ENCODE measurements at places on chromosomes 7 and 10.

GRCh38 chr10:84342584-84342983, 14.2 kb downstream of the CCSER2 start:
- H3K36me3 ChIP-seq: no peaks in the 10 kb centered on the region
- H3K27me3 ChIP-seq: no peaks in the 10 kb centered on the region
- DNase-seq: no peak

- peak; percentile 71 for DNase-seq
- H3K4me3 ChIP-seq: no peak overlapping the region
- no peak overlapping the region for H3K27ac ChIP-seq
- H3K4me1 ChIP-seq: peaks cover 4% of the 10 kb centered on the region
Observed at GRCh38 chr10:84267503-84268126, 22.8 kb downstream of the RGR start.

GRCh38 chr7:4774658-4775249, 669 bp upstream of the AP5Z1 start:
- H3K27ac ChIP-seq: peak overlapping the region; percentile 92
- peaks cover 13% of the 10 kb centered on the region for H3K36me3 ChIP-seq
- H3K4me3 ChIP-seq: peak overlapping the region; percentile 97
- DNase-seq: peak; percentile 66
- H3K27me3 ChIP-seq: no peaks in the 10 kb centered on the region

GRCh38 chr10:6624392-6624791, 44.3 kb upstream of the PRKCQ start:
- H3K4me3 ChIP-seq: no peak overlapping the region
- H3K27me3 ChIP-seq: no peaks in the 10 kb centered on the region
- H3K36me3 ChIP-seq: no peaks in the 10 kb centered on the region
- H3K4me1 ChIP-seq: no peaks in the 10 kb centered on the region
- DNase-seq: no peak

- peak; percentile 17 for DNase-seq
- H3K4me1 ChIP-seq: peaks cover 43% of the 10 kb centered on the region
- no peaks in the 10 kb centered on the region for H3K36me3 ChIP-seq
- H3K27ac ChIP-seq: no peak overlapping the region
- no peaks in the 10 kb centered on the region for H3K27me3 ChIP-seq
Observed at GRCh38 chr10:80197972-80198916, 7.1 kb downstream of the ANXA11 start.

DNA sequence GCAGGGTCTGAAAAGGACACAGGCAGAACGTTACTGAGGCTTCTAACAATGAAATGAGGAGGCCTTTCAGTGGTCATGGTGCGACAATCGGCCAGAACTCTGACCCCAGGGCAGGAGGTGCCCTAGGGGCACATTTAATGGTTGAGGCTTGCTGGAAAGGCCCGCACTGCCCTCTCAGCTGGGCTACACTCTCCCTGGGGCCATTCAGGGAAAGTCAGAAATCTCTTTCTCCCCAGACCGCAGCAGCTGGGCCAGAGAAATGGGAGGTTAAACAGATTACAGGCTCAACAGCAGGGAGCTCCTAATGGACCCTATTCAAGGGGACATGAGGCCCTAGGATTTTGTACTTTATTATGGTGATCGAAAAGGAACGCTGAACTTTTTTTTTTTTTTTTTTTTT, 85.6 kb upstream of the FGFR2 start:
- H3K4me3 ChIP-seq: no peak overlapping the region
- H3K27me3 ChIP-seq: peaks cover 24% of the 10 kb centered on the region
- H3K4me1 ChIP-seq: no peaks in the 10 kb centered on the region
- DNase-seq: no peak
- H3K36me3 ChIP-seq: no peaks in the 10 kb centered on the region

- no peak overlapping the region for H3K27ac ChIP-seq
- no peaks in the 10 kb centered on the region for H3K4me1 ChIP-seq
- peaks cover 9% of the 10 kb centered on the region for H3K36me3 ChIP-seq
- H3K4me3 ChIP-seq: no peak overlapping the region
Observed at GRCh38 chr7:156691764-156692163, 51.2 kb downstream of the RNF32 start.

GRCh38 chr7:45686441-45687184, 112.4 kb downstream of the ADCY1 start:
- no peaks in the 10 kb centered on the region for H3K27me3 ChIP-seq
- H3K36me3 ChIP-seq: no peaks in the 10 kb centered on the region
- H3K4me3 ChIP-seq: no peak overlapping the region
- no peak for DNase-seq

- no peaks in the 10 kb centered on the region for H3K27me3 ChIP-seq
- no peak for DNase-seq
- peaks cover 8% of the 10 kb centered on the region for H3K4me1 ChIP-seq
- no peaks in the 10 kb centered on the region for H3K36me3 ChIP-seq
- no peak overlapping the region for H3K27ac ChIP-seq
- H3K4me3 ChIP-seq: no peak overlapping the region
Observed at GRCh38 chr10:88379575-88379974, 203.5 kb downstream of the RNLS start.

DNA sequence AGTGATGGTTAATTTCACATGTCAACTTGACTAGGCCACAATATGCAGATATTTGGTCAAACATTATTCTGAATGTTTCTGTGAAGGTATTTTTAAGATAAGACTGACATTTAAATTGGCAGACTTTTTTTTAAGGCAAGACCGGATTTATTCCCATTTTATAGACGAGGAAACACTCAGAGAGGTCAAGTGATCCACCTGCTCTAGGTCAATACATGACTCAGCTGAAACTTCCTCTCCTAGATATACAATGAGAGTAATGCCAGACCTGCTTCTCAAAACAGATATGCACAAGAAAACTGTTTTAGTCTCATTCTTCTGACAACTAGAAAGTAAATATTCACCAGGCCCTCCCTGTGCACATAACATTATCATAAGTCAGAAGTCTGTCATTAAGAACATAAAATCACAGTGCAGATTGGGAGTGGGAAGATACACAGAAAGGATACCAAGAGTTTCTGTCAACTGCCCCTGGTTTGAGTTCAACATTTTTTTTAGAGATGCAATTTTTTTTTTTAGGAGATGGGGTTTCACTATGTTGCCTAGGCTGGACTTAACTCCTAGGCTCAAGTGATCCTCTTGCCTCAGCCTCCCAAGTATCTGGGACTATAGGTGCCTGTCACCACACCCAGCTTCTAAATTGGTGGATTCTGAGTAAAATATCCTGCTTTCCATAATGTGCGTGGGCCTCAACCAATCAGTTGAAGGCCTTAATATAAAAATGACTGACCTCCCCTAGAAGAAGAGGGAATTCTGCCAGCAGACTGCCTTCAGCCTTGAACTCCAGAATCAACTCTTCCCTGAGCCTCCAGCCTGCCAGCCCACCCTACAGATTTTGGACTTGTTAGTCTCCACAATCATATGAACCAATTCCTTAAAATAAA, 121.4 kb downstream of the ZFAND4 start:
- H3K4me1 ChIP-seq: peaks cover 5% of the 10 kb centered on the region
- H3K36me3 ChIP-seq: peaks cover 3% of the 10 kb centered on the region
- H3K4me3 ChIP-seq: no peak overlapping the region
- H3K27ac ChIP-seq: no peak overlapping the region
- H3K27me3 ChIP-seq: no peaks in the 10 kb centered on the region
- DNase-seq: no peak
